Motor neuron (in vitro differentiated cells): ENCODE measurements at places on chromosomes 11 and 22. TPM values are rescaled to one million over a fixed set of nuclear protein-coding genes. Genes with fewer than 3 reads are reported as not detected.

Gene YPEL4
- 9.0 and 10.5 TPM in 2 replicates for total RNA-seq

GRCh38 chr22:49066619-49067018, 761.1 kb downstream of the BRD1 start:
- no peak for ATAC-seq

DNA sequence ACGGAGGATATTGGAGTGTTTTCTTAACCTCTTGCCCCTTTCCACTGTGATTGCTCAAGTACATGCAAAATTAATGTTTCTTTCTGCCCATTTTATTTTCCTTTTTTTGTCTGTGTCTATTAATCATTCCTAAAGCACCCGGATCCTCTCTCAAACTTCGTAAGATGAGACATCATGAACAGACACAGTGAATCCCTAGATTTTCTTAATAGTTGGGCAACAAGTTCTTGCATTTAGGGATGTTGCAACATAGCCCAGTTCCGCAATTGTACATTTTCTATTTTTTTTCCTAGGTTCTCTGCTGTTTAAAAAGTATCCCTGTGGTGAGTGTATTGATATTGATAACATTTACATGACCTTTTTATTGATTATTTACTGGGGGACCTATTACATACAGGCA, 2.9 kb downstream of the FAM111A start:
- ATAC-seq: no peak

DNA sequence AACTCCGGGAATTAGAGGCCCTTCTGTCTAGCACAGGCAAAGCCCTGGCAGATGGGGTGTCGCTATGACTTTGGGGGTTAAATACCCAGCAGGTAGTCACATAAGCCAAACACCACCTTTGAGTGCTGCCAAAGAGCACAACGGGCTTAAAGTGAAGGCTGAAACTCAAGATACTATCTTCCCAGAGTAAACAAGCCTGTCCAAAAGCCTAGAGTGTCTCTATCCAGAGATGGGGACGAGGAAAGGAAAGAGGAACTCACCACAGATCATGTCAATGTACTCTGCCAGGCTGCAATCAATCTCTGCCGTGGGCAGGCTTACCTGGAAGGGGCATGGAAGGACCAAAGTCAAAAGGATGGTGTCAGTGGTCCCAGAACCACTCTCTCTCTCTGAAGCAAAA, 14.5 kb downstream of the TMEM25 start:
- no peak for ATAC-seq

DNA sequence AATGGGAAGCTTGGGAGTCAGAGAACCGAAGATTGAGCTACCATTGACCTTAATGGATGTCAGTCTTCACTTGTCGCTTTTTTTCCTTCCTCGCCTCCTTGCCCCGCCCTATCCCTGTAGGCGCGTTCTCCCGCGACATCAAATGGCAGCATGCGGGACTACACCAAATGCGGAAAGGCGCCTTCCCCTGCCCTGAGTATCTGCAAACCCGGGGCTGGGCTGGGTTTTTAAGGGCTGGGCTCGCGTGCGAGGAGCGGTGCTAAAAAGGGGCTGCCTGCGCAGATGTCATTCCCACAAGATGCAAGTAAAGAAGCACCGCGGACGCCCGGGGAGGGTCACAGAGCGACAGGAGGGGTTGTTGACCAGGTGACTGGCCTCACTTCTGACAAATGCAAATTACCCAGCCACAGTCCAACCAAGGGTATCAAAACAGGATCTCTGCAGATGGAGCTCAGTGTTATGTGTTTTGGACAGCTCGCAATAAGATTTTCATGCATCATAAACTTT, 4.7 kb upstream of the FAM111B start:
- ATAC-seq: peak; percentile 48

DNA sequence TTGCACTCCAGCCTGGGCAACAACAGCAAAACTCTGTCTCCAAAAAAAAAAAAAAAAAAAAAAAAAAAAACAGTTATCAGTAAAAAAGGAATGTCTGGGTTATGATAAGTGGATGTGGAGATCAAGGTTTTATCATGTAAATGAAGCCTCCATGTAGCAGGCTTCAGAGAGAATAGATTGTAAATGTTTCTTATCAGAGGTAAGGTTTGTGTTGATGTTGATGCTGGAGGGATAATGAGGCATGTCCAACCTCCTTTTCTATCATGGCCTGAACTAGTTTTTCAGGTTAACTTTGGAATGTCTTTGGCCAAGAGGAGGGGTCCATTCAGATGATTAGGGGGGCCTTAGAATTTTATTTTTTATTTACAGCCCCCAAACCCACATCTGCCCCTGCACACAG, 35.4 kb upstream of the TREH start:
- no peak for ATAC-seq

Gene UPB1
- 0.14 and 0.59 TPM in 2 replicates for total RNA-seq

Gene PGGHG
- 5.3 and 7.2 TPM in 2 replicates for total RNA-seq

Gene OR8K5
- 0.33 and 0.39 TPM in 2 replicates for total RNA-seq

DNA sequence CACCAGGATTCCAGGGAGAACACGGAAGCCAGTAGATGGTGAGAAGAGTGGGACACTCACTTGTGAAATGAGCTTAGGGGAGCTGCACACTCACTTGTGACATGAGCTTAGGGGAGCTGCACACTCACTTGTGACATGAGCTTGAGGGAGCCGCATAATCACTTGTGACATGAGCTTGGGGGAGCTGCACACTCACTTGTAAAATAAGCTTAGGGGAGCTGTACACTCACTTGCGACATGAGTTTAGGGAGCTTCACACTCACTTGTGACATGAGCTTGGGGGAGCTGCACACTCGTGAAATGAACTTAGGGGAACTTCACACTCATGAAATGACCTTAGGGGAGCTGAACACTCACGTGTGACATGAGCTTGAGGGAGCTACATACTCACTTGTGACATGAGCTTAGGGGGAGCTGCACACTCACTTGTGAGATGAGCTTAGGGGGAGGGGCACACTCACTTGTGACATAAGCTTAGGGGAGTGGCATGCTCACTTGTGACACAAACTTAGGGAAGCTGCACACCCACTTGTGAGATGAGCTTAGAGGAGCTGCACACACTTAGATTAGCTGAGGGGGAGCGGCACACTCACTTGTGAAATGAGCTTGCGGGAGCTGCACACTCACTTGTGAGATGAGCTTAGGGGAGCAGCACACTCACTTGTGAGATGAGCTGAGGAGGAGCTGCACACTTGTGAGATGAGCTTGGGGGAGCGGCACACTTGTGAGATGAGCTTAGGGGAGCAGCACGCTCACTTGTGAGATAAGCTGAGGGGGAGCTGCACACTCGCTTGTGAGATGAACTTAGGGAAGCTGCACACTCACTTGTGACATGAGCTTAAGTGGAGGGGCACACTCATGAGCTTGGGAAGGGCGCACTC, 59.0 kb downstream of the NCAPD3 start:
- ATAC-seq: no peak

DNA sequence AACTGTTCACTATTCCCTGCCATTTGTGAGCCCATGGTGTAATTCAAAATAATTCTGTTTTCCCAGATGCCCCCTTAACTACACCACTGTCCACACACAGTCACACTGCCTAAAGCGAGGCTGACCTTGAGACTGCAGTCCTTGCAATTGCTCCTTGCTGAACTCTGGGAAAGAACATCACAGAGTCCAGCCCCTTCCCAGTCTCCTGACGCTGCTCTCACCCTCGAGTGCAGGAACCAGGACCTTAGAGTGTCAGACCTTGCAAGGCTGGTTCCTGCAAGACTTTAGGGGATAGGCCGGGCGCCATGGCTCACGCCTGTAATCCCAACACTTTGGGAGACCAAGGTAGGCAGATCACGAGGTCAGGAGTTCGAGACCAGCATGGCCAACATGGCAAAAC, 33.6 kb downstream of the AHNAK start:
- ATAC-seq: no peak

Gene VSIG10L2
- total RNA-seq: 0.22 TPM in 1 of 2 replicates, not detected in the other

GRCh38 chr11:111631024-111631665, 28.9 kb downstream of the SIK2 start:
- ATAC-seq: no peak

DNA sequence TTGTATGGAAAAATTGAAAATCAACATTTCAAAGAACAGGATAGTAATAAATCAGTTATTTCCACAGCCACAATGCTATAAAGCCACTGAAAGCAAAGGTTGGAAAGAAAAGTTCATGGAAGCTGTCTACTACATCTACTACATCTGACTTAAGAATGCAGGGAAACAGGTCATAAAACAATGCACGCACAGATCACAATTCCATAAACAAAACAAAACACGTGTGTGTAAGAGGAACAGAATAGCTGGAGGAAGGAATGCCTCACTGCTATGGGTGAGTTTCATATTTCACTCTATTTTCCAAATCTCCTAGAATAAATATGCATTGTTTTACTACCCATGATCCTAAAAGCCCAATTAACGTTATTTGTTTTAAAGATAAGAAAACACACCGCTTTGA, 66.3 kb downstream of the NCAPD3 start:
- no peak for ATAC-seq

GRCh38 chr11:29019960-29020683, 911.9 kb downstream of the METTL15 start:
- no peak for ATAC-seq

Gene KRTAP5-10
- total RNA-seq: 0.17 TPM in 1 of 2 replicates, not detected in the other

- ATAC-seq: no peak
Measured at GRCh38 chr11:10857459-10857708, 469 bp downstream of the ZBED5 start.

- no peak for ATAC-seq
Measured at GRCh38 chr11:124861670-124862069, 3.6 kb upstream of the ROBO3 start.

Gene RIMBP3B
- total RNA-seq: 0.13 and 0.77 TPM in 2 replicates

- ATAC-seq: no peak
Measured at GRCh38 chr11:15035283-15035682, 38.1 kb upstream of the CALCB start.

Gene CCDC87
- 0.71 and 0.97 TPM in 2 replicates for total RNA-seq

DNA sequence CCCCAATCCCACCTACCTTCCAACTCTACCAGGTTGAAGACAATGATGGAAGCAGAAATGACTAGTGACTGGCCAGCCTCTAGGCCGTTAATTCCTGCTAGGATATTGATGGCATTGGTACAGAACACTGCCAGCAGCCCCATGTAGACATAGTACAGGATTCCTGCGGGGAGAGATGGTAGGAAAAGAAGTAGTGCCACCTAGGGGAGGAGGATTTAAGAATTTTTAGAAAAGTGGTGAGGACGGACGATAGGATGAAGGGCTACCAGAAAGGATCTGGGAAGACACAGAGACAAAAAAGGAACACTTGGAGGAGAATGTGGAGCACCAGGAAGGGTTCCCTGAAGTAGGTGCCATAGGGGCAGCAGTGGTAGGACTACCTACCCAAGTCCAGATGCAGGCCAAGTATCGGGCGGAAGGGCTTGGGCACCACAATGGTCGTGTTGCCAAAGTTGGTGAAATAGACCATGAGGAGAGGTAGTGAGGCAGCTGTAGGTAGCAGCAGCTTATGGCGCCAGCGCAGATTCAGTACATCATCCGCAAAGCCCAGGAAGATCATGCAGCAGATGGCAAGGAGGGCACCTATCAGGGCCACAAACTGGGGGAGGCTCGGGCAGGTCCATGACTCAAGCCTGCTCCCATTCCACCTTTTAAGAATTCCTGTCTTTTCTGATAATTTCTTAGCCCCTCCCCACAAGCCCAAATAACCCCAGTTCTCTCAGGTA, 1.2 kb downstream of the DPAGT1 start:
- ATAC-seq: no peak

DNA sequence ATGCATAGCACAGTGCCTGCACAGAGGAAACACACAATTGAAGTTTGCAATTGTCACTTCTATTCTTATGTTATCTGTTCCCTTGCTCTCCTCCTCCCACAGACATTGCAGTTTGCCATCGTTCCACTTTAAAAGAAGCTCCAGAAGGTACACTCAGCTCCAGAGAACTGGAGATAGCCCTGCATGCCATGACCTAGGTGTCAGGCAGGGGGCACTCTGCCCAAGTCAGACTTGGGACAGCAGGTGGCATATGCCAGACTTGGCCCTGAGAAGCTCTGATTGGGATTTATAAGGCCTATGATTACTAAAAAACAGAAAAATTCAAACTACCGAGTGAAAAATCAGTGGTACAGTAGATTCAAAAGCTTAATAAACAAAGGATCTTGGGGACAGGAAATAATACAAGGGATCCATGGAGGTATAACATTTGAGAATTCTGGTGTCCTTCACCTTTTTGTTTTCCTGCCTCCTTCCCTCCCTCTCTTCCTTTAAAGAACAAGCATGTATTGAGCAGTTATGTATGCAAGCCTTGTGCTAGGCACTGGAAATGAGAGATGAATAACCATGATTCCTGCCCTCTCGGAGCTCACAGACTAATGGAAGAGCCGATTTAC, 40.0 kb downstream of the TENM4 start:
- peak; percentile 69 for ATAC-seq

Gene H19
- total RNA-seq: 14.5 and 15.4 TPM in 2 replicates

- ATAC-seq: no peak
Measured at GRCh38 chr22:19201869-19202798, 23.6 kb upstream of the SLC25A1 start.

DNA sequence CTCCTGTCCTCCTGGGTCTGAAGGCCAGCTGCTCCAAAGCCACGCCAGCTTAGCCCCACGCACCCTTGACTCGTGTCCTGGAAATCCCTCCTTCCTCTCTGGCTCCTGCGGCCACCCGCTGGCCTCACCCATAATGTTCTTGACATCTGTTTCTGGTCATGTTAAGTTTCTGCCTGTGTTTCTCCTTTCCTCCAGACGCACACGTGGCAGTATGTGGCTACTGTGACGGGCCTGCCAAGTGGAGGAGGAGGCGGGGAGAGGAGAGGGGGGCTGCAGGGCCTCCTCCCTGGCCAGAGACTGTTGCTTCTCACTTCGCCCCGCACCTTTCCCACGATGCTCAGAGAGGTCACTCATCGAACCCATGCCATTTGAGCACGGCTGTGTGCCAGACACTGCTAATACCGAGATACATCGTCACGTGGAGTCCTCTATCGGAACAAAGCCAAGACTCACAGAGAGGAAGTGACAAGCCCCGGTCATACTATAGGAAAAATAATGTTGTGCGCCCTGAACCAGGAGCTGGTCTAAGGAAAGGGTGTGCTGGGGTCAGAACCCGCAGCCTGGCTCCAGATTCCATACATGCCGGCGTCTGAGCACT, 11.5 kb downstream of the C1QTNF6 start:
- ATAC-seq: peak; percentile 13

DNA sequence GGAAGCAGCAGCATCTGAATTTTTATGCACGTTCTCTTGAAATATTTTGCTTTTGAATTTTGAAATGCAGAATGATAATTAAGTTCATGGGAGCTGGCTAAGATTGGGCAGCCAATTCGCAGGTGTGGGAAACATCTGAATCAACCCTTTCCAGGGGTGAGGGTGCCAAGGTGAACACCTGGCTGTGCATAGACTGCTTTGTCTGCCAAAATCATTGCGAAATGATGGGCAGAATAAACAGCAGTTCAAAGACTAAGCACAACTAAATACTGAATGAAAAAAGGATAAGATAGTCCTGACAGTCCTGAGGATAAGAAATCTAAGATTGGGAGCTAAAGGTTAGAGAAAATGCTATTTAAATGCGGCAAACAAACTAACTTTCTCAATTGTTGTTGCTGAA, 813.3 kb upstream of the RAG2 start:
- ATAC-seq: no peak
